ENCODE measurements at places on chromosomes 2 and 18. TPM values are rescaled to one million over a fixed set of nuclear protein-coding genes. Genes with fewer than 3 reads are reported as not detected.

DNA sequence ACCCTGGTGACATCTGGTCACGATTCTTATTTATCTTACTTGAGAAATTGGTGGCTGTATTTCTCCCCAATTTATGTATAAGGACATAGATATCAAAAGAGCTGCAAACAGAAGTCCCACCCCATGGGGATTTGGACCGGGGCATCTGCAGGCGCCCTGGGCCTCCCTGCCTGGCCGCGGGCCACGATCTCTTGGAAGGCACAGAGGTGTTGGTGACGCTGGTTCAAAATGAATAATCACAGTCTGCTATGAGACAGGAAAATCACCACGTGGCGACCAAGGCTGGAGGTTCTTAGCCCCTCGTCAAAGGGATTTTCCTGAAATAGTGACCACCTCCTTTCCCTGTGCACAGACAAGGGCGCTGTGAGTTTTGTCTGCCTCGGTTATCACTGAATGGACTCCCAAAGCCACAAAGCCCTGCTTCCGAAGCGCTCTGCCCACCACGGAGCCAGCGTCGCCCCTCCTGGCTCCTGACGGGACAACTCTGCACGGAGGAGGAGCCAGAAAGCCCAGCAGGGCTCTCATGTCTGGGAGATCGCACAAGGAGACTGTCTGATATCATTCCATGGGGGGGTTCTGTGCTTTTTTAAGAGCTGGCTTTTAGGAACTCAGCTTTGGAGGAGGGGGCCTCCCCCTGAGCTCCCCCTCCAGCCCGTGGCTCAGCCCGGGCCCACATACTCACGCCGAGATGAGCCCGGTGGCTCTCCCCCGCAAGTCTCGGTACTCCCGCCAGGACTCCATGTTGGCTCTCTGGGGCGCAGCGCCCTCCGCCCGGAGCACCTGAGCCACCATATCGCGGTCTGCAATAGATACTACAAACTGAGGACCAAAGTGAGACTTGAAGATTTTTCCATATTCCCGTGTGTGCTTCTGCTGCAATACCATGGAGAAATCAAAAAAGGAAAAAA, 14.6 kb downstream of the CYP27C1 start:
- H3K4me1 ChIP-seq: no peaks in the 10 kb centered on the region
- no peaks in the 10 kb centered on the region for H3K36me3 ChIP-seq
- H3K27me3 ChIP-seq: no peaks in the 10 kb centered on the region
- no peak overlapping the region for H3K27ac ChIP-seq
- no peak for DNase-seq
- no peak overlapping the region for H3K4me3 ChIP-seq

DNA sequence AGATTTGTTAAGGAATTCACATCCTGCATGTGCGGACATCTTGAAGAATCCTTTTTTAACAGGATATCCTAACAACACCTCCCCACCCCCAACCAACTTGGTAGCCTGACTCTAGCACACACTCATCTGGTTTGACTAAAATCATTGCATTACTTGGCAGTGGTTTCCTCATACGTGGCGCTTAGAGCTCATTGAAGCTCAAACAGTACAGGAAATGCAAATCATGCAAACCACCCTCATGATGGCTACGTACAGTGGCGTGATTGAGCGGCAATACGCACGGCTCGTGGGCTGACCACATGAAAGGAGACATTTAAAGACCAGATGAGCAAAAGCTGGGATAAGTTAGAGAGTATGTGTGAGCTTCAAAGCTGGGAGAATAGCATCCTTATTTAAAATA, 336.2 kb downstream of the ZEB2 start:
- no peaks in the 10 kb centered on the region for H3K27me3 ChIP-seq

The PARD6G gene
- total RNA-seq: 1.0 TPM

DNA sequence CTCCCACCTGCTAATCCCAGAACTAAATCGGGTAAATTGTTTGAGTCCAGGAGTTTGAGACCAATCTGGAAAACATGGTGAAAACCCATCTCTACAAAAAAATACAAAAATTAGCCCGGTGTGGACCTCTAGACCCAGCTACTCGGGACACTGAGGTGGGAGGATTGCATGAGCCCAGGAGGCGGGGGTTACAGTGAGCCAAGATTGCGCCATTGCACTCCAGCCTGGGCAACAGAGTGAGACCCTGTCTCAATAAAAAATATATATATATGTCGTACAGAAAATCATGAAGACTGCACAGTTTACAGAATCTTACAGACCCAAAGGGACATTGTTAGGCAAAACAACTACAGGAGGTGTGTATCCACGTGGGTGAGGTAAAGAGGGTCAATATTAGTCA, 4.0 kb upstream of the DPY30 start:
- H3K4me3 ChIP-seq: no peak overlapping the region
- H3K27me3 ChIP-seq: no peaks in the 10 kb centered on the region
- no peak for DNase-seq
- no peak overlapping the region for H3K27ac ChIP-seq
- H3K36me3 ChIP-seq: no peaks in the 10 kb centered on the region

The GRB14 gene
- 10.1 TPM for total RNA-seq

The ZNF385B gene
- 0.77 TPM for total RNA-seq

DNA sequence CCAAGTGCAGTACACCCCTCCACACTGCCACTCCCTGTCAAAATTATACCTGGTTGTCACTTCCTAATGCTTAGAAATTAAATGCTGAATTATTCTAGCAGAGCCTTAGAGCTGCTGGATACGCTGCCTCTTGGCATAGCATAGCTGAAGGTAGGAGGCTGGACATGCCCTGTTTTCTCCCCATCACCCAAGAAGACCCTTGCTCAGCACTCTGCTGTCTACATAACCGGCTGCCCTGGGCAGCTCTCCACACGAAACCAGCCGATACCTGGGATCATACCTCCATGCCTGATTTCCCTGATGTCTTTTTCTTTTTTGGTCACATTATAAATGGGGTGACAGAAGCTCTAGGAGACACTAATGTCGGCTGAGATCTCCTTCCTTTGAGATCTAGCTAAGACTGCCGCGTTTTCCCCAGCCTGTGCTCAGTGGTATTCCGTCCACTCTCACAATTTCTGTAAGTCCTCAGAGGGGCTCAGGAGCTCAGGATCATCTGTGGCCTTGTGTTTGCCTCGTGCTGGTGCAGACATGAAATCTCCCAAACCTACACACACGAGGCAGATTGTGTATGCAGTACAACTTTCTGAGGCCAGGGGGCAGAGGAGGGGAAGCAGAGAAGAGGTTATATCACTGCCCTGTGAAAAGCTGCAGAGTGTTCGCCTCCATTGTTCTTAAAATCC, 13.5 kb upstream of the ZAP70 start:
- H3K4me1 ChIP-seq: peaks cover 18% of the 10 kb centered on the region
- no peak overlapping the region for H3K4me3 ChIP-seq
- H3K36me3 ChIP-seq: no peaks in the 10 kb centered on the region
- no peaks in the 10 kb centered on the region for H3K27me3 ChIP-seq
- DNase-seq: peak; percentile 81
- no peak overlapping the region for H3K27ac ChIP-seq
